Camera-type eye (tissue), 1 donor: ENCODE measurements at places on chromosomes 4 and X. TPM values are rescaled to one million over a fixed set of nuclear protein-coding genes. Genes with fewer than 3 reads are reported as not detected.

Gene TAF7L
- not detected for total RNA-seq

Gene ACOX3
- 56.1 TPM for total RNA-seq

Gene HS6ST2
- total RNA-seq: 5.7 TPM

Gene RAI2
- 3.8 TPM for total RNA-seq

Gene CFAP97
- 52.4 TPM for total RNA-seq

Gene CBR4
- total RNA-seq: 55.9 TPM

Gene CYBB
- 12.6 TPM for total RNA-seq

Gene SFRP2
- 103 TPM for total RNA-seq

Gene FAM47A
- not detected for total RNA-seq
